ENCODE measurements at places on chromosomes 7 and 10. TPM values are rescaled to one million over a fixed set of nuclear protein-coding genes. Genes with fewer than 3 reads are reported as not detected.
A peak's percentile ranks its signal among the peaks of the same experiment; 100 is the strongest.

DNA sequence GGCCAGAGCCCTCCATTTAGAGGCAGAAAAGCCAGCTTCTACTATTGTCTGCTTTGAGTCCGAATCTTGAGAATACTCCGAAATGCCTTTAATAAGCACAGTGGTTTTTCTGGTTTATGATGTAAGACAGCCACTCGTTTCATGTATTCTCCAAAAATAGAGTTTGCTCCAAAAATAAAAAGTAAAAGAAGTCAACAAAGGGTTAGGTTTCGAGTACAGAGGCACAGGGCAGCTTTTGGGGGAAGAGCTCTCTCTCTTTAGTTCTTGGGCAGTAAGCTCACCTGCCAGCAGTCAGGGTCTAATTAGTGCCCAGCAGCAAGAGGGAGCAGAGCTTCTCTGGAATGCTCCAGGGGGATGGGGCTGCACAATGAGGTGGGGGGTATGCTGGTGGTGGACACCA lies 20.2 kb downstream of the CREB3L2 start:
- no peak for DNase-seq

- DNase-seq: no peak
Observed at GRCh38 chr10:71134732-71135211, 77.6 kb upstream of the UNC5B start.

DNA sequence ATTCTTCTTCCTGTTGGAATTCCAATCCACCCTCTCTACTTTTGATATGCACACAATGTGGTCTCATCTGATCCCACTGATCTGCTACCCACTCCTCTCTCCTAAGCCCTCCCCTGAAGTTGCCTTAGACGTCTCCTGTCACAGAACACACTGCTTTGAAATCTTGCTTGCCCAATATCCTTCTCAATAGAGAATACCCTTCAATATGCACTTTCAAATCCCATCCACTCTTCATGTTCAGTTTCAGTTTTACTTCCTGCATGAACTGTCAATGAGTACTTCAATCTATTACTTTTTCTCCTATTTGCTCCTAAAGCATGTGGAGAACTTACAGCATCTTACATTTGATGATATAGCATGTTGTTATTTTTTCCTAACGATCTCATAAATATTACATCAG lies 93.5 kb downstream of the UPF2 start:
- no peak for DNase-seq

DNA sequence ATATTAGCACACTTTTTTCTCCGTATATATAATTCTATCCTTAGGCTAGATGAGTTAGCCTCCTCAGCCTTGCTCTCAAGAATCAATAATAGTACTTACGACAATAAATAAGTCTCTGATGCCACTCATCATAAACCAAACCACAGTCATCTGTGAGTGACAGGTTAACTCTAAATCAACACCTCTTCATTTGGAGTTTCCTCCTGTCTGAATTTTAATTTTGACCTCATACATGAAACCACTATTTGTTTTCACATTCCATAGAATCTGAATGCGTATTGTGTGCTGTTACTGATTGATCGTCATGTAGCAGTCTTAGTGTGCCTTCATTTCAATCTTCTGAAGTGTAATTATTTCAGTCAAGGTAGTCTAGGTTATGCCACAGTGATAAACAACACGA lies 85.8 kb downstream of the HGF start:
- DNase-seq: no peak

GRCh38 chr7:93890041-93890463 lies 501 bp downstream of the TFPI2 start:
- peak; percentile 74 for DNase-seq

DNA sequence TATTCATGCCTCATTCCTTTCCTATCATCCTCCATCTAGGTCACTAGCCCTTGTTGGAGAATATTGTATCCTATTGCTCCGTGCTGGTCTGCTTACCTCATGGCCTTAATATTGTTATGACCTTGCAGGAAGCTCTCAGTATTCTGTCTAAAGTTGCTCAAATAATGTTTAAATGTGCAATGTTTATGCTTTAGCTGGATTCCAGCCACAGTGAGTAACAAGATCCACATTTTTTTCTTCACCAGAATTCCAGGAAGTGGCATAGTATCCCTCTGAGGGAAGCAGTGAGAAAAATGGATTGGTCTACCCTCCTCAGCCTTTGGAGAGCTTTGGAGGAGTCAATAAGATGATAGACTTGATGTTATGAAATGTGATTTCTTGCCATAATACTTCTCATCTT lies 402.6 kb downstream of the NRG3 start:
- peak; percentile 39 for DNase-seq

DNA sequence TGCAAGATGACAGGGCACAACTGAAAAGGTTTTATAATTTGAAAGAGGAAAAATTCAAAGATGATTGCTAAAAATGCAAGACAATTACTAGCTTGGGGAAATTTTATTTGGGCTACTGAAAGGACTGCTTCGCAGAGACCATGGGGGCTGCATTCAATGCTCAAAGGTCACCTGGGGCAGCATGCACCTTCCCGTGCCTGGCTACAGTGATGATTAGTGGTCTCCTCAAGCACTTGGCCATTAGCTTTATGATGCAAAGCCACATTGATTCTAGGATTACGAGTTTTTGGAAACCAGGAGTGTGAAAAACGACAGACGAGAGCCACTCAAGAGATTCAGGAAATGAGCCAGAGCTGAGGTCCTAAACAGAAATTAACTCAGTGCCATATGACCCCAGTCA lies 764.6 kb downstream of the PHTF2 start:
- no peak for DNase-seq

DNA sequence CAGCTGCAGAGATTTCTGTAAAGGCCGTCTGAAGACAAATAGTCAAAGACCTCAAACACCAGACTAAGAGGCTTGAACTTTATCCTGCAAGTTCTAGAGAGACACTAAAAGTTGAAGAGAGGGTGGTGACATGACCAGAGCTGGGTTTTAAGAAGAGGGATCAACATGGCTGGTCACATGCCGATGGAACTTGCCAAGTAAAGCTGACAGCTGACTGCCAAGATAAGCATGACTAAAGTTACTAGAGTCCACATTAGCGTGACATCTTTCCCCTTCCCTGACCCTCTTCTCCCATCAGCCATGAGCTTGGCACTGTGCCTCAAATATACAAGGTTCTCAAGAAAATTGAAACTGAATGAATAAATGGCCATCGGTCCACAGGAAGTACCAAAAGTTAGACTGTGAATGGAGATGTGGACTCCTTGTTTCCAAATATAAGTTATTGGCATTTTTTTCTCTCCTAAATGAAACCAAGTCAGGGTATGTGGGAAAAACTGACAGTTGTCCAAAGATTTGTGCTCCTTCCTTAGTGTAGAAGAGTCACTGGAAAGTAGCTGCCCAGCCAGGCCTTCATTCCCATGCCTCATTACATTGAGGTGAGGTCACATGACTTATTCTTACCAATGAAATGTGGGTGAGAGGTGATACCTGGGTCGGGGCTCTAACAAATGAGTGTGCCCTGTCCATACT lies 24.5 kb downstream of the XPNPEP1 start:
- DNase-seq: peak; percentile 56

Gene DDX50
- total RNA-seq: 65.5 TPM

Gene CPA5
- not detected for total RNA-seq

Gene AGBL3
- total RNA-seq: 1.3 TPM

Gene EPHA1
- under 0.01 TPM for total RNA-seq

Gene LARP4B
- 25.4 TPM for total RNA-seq

Gene ADCK2
- 24.9 TPM for total RNA-seq
